NCI-H1694 treated with DMSO at 0.1 percent for 48 hours (cell line): ENCODE measurements at places on chromosomes 2 and 18.

DNA sequence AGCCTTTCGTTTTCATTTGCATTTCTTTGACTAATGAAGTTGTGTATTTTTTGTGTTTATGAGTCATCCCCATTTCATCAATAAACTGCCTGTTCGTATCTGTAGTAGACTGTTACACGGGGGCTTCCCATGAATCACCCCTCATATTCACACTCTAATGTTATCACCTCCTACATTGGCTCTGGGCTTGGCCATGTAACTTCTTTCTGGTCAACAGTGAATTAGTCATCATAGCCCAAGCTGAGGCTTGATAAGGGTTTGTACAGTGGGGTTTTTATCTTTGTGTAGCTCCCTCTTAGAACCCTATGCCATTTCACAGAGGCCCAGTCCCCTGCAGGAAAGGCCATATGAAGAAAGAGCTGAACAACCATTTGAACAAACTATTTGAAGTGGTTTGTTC is 151.0 kb downstream of the CCBE1 start:
- no peak for DNase-seq

DNA sequence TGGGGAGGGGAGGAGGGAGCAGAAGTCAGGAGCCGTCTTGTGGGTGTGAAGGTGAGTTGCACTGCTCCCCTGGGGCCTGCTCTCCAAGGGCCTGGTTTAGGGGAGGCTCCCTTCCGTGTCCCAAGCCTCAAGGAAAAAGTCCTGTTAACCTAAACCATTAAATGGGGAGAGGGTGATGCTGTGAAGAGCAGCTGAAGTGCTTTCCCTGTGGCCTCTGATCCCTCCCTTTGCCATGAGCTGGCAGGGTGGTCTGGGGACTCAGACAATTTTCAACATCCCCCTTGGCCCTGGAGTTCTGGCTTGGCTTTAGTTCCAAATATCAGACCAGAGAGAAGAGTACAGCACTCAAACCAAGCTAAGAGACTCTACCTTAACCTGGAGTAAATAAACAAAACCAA is 692 bp upstream of the POMC start:
- no peak for DNase-seq

DNA sequence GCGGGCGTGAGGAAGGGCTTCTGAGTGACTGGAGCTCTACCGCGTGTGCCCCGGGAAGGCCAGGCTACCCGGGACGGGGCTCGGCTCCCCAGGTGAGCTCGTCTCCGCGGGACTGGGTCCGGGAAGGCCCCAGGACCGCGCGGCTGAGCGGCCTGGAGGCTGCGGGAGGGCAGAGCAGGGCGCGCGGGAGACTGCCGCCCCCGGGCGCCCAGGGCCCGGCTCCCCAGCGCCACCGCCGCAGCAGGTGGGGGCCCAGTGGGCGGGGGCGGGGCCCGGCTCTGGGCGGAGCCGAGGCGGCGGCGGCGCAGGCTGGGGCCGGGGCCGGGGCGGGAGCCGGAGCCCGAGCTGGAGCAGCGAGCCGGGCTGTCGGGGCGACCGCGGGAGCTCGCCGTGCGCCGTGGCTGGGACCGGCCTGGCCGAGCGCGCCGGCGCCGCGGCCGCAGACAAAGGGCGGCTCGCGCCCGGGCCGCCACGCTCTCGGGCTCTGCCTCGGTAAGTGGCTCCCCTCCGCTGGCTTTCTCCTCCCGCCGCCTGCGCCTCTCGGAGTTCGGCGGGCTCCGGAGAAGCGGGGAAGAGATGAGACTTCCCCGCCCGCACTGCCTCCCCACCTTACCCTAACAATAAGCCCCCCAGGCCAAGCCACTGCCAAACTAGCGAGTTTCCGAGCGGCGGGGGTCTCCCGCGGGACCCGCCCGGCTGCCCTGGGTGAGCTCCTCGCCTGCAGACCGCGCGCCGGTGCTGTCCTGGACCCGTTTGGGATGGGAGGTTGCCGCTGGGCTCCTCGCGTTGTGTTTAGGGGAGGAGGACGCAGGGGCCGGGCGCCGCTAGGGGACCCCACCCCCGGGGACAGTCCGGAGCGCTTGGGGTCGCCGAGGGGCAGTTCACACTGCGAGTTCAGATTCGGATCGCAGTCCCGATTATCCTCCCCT is at the start of gene MAPK4:
Gene MAPK4, plus strand, starts transcription at position 336 of the 929 bp plus-strand sequence. CDS start 103,872 bp downstream, outside the sequence.
- DNase-seq, result no peak

DNA sequence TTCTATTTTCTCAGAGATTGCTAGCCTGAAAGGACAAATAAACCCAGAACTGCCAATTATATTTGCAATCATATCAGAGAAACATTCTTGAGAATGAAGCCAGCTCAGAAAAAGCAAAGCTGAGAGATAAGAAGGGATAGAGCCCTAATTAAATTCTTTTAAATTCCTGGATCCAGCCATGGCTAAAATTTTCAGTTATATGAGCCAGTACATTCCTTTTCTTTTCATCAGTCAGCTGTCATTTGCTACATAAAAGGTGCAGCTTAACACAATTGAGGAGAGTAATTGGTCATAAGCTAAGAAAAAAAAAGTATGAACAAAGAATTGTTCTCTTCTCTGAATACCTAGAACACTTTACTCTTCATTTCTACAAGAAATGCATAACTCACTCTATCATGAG is 303.5 kb upstream of the FIGN start:
- no peak for DNase-seq

GRCh38 chr2:120761164-120761861 is 25.6 kb downstream of the GLI2 start:
- DNase-seq, result no peak

- DNase-seq, result no peak
These were observed 21.6 kb upstream of the DSC3 start for GRCh38 chr18:31064130-31064529.

- no peak for DNase-seq
These were observed 34.3 kb downstream of the GALM start for GRCh38 chr2:38700113-38700785.

- DNase-seq, result no peak
These were observed 8.4 kb upstream of the SATB2 start for GRCh38 chr2:199465988-199466691.

DNA sequence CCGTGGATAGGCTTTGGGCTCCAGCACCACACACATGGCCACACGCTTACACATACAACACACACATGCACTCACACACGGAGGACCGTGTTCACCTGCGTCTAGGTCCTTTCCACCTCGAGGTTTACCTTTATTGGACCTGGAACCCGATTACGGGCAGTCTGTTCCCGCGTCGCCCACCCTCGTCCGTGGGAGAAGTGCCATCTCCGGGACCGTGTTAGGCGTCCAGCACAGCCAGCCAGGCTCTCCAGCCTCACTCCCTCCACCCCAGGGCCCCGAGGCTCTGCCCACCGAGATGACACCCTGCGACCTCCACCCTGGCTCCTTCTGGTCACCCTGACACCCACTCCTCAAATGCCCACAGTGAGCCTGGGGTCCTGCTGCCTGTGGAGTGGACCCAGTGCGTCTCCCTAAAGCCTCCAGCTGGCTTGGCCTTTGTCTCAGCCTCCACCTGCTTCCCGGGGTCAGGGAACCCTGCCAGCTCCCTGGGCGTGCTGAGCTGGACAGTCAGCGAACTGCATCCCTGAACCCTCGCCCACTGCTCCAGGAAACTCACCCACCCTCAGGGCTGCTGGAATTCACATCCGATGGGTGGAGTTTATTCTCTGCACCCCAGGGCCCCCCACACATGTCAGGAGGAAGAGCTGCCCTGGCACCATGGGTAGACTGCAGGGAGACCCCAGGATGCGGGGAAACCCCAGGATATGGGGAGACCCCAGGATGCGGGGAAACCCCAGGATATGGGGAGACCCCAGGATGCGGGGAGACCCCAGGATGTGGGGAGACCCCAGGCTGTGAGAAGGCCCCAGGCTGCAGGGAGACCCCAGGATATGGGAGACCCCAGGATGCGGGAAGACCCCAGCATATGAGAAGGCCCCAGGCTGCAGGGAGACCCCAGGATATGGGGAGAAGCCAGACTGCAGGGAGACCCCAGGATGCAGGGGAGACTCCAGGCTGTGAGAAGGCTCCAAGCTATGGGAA is 33.0 kb downstream of the ADI1 start:
- DNase-seq, result no peak

DNA sequence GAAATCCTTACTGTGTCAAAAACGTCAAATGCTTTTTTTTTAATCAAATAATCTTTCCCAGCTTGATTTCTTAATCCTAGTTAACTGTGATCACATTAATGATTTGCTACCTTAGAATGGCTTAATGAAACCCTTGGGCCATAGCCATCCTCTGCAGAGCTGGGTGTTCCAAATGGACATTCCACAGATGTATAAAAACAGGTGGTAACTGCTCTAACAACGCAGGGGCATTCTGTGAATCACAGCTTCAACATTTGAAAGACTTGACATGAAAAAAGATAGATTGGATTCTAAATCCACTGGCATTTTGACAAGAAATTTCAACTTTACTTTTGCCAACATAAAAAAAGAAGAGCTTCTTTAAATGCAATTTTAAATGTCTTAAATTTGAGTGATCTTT is 69.8 kb upstream of the RASGRP3 start:
- no peak for DNase-seq

DNA sequence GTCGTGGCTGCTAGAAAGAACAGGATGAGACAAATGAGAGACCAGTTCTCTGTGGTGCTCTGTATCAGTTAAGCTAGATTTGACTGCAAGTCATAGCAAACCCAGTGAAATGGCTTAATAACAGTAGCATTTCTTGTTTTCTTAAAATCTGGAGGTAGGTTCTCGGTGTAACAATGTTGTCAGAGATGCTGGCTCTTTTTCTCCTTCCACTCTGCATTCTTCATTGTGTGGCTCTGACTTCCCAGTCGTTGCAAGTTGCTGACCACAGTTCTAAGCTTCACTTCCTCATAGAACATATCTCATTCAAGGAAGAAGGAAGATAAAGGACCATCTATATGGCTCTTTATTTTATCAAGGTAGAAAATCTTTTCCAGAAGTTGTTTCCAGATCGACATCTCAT is 7.9 kb upstream of the CKAP2L start:
- DNase-seq, result no peak
